ENCODE measurements at places on chromosomes 4 and X. TPM values are rescaled to one million over a fixed set of nuclear protein-coding genes. Genes with fewer than 3 reads are reported as not detected.

Gene ADGRG2
- total RNA-seq: not detected

Gene STARD8
- total RNA-seq: 3.2 TPM

Gene MSN
- 310 TPM for total RNA-seq

Gene RS1
- not detected for total RNA-seq

Gene TMEM187
- 7.3 TPM for total RNA-seq

Gene NLRP2B
- total RNA-seq: not detected

Gene SLC2A9
- total RNA-seq: 2.6 TPM

Gene MAGEB2
- total RNA-seq: not detected

Gene TMEM31
- not detected for total RNA-seq

Gene NPY5R
- 2.9 TPM for total RNA-seq

Gene PNPLA4
- 14.9 TPM for total RNA-seq

Gene CT45A3
- not detected for total RNA-seq

Gene AMTN
- not detected for total RNA-seq

Gene SPCS3
- total RNA-seq: 83.9 TPM

Gene CDK16
- total RNA-seq: 66.1 TPM

Gene FAM241A
- 1.6 TPM for total RNA-seq

Gene ZFYVE28
- total RNA-seq: 16.1 TPM

Gene SAGE1
- total RNA-seq: not detected

Gene GABRG1
- total RNA-seq: not detected

Gene PAGE2B
- not detected for total RNA-seq
